ENCODE measurements at places on chromosomes 5 and 9. TPM values are rescaled to one million over a fixed set of nuclear protein-coding genes. Genes with fewer than 3 reads are reported as not detected.

- no peaks in the 10 kb centered on the region for H3K27me3 ChIP-seq
- H3K27ac ChIP-seq: no peak overlapping the region
- DNase-seq: no peak
- H3K4me3 ChIP-seq: no peak overlapping the region
- no peaks in the 10 kb centered on the region for H3K36me3 ChIP-seq
These were observed 58.6 kb upstream of the ZSWIM6 start for GRCh38 chr5:61273279-61273975.

LURAP1L gene
- 10.3 TPM for total RNA-seq

HNRNPA0 gene
- 34.3 TPM for total RNA-seq

DNA sequence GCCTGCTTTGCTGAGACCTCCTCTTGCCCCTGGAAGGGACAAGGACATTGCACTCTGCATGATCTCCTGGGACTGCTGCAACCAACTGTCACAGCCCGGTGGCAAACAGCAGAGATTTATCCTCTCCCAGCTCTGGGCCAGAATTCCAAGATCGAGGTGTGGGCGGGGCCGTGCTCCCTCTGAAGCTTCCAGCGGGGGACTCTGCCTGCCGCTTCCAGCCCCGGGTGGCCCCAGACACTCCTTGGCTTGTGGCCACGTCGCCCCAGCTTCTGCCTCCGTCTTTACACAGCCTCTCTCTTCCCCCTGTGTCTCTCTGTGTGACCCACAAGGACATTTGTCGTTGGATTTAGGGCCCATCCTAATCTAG is 67.1 kb downstream of the COL5A1 start:
- H3K36me3 ChIP-seq: no peaks in the 10 kb centered on the region
- H3K27ac ChIP-seq: no peak overlapping the region
- H3K4me3 ChIP-seq: no peak overlapping the region
- DNase-seq: no peak
- peaks cover 12% of the 10 kb centered on the region for H3K4me1 ChIP-seq

DNA sequence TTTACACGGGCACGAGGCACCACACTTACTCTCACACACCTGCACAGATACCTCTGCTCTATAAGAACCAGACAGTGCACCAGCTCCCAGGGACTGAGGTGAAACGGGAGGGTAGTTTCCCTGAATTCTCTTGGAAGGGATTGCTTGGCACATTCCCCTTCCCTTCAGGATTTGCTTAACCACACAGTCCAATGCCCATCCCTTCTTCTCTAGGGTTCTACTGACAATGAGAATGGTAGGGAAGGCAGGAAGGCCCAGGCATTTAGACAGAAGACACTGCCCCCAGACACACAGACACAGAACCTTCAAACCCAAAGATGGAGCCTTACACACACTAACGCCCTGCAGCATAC is 704 bp upstream of the LHX6 start:
- no peak for DNase-seq
- no peak overlapping the region for H3K27ac ChIP-seq
- H3K4me1 ChIP-seq: peaks cover 11% of the 10 kb centered on the region
- H3K27me3 ChIP-seq: peaks cover 72% of the 10 kb centered on the region
- H3K36me3 ChIP-seq: no peaks in the 10 kb centered on the region

EPB41L4B gene
- 24.1 TPM for total RNA-seq

DNA sequence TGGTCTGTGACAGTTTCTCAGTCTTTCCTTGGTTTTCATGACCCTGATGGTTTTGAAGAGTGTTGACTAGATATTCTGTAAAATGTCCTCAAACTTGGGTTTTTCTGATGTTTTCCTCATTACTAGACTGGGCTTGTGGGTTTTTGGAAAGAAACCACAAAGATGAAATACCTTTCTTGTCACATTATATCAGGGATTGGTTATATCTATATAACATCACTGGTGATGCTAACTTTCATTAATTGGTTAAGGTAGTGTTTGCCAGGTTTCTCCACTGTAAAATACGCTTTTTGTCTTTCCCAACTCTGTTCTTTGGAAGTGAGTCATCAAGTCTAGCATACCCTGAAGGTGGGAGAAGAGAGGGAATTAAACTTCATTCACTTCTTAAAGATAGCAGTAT is 3.3 kb upstream of the IL31RA start:
- no peaks in the 10 kb centered on the region for H3K4me1 ChIP-seq
- H3K27ac ChIP-seq: no peak overlapping the region
- H3K4me3 ChIP-seq: no peak overlapping the region
- H3K36me3 ChIP-seq: no peaks in the 10 kb centered on the region
- no peak for DNase-seq

- no peaks in the 10 kb centered on the region for H3K4me1 ChIP-seq
- DNase-seq: no peak
- H3K27ac ChIP-seq: no peak overlapping the region
These were observed 791.8 kb upstream of the C9orf72 start for GRCh38 chr9:28365020-28365640.

GRCh38 chr5:100517301-100517974 is 17.7 kb upstream of the FAM174A start:
- DNase-seq: no peak
- no peaks in the 10 kb centered on the region for H3K36me3 ChIP-seq
- no peak overlapping the region for H3K4me3 ChIP-seq
- H3K27ac ChIP-seq: no peak overlapping the region
- no peaks in the 10 kb centered on the region for H3K4me1 ChIP-seq
- H3K27me3 ChIP-seq: no peaks in the 10 kb centered on the region

DNA sequence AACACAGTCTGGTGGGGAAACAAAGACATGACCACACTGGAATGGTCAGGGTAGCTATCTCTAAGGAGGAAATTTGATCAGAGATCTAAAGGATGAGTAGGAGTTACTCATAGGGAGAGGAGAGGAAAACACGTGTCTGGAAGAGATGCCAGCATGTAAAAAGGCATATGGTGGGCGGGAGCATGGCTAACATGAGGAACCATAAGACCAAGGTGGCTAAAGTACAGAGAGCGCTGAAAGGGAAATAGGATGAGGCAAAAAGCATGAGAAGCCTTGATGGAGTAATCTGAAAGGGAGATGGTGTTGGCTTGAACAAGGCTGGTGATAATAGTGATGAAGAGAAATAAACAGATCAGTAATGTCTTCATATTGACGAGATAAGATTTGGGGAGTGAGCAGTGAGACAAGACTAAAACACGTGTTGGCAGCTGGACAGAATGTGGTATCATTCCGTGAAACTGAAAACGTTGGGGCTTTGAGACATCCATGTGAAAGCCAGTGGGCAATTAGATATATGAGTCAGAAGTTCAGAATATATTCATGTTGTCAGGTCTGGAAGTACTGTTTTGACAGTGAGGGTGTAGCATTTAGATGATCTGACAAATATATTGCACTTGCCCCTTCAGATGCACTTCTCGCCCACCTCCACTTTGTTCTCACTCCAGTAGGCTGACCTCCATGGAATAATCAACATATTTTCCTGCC is 209.1 kb upstream of the KCNN2 start:
- no peak overlapping the region for H3K4me3 ChIP-seq
- H3K27me3 ChIP-seq: no peaks in the 10 kb centered on the region
- H3K36me3 ChIP-seq: no peaks in the 10 kb centered on the region
- H3K27ac ChIP-seq: no peak overlapping the region
- no peaks in the 10 kb centered on the region for H3K4me1 ChIP-seq
- no peak for DNase-seq

C9orf153 gene
- total RNA-seq: not detected

DNA sequence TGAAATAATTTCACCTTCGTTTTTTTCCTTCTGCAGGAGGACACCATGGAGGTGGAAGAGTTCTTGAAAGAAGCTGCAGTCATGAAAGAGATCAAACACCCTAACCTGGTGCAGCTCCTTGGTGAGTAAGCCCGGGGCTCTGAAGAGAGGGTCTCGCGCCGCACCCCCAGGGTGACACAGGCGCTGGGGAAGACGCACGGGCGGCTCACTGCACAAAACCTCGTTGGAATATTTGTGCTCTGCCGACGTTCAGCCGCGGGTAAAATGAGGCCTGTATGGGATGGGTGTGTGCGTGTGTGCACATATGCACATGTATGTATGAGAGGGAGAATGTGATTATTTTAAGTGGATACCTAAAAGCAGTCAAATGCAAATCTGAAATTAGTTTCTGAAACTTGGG is 24.5 kb downstream of the QRFP start:
- no peaks in the 10 kb centered on the region for H3K27me3 ChIP-seq
- no peak overlapping the region for H3K27ac ChIP-seq
- DNase-seq: no peak
- no peak overlapping the region for H3K4me3 ChIP-seq
- H3K4me1 ChIP-seq: peaks cover 17% of the 10 kb centered on the region

- no peak overlapping the region for H3K27ac ChIP-seq
- H3K36me3 ChIP-seq: no peaks in the 10 kb centered on the region
- no peak for DNase-seq
- H3K27me3 ChIP-seq: no peaks in the 10 kb centered on the region
These were observed 46.1 kb upstream of the ANKH start for GRCh38 chr5:14917719-14918118.

PKD2L2 gene
- 0.52 TPM for total RNA-seq

PCDHB14 gene
- total RNA-seq: 5.5 TPM

LRRC26 gene
- total RNA-seq: not detected

DNA sequence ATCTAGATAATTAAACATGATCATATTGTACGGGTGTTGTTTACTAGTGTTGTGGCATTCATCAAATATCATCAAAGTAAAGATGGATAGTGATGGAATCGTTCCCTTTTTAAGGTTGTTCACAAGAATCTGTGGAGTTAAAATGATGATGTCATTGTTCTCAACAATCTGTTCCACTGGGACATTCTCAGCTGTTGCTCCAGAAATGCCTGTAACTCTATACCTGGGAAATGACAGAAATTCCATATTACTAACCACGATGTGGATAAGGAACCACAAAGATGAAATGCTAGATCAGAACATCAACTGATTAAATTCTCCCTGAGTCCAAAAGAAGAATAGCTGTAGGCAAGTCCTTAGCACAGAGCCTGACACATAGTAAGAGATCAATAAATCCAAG is 38.0 kb downstream of the RIGI start:
- H3K4me3 ChIP-seq: no peak overlapping the region
- no peak overlapping the region for H3K27ac ChIP-seq
- no peaks in the 10 kb centered on the region for H3K27me3 ChIP-seq
- no peaks in the 10 kb centered on the region for H3K4me1 ChIP-seq
- no peaks in the 10 kb centered on the region for H3K36me3 ChIP-seq

TSSK1B gene
- not detected for total RNA-seq

DNA sequence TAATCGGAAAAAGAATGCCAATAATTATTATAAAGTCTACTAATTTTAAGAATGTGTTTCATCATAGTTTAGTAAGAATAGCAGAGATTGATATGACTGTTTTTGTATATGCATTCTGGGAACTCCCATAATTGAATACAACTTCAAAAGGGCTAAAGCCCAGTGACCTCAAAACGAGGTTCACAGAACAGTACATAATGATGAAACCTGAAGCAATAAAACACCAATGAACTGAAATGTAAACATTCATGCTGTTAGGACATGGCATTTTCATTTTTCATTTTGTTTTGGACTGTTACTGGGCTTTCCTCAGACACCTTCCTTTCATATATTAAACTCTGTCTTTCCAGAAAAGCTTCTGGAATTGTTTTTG is 684 bp upstream of the JMY start:
- H3K4me3 ChIP-seq: peak overlapping the region; percentile 62
- H3K27ac ChIP-seq: peak overlapping the region; percentile 96
- DNase-seq: no peak
- H3K4me1 ChIP-seq: peaks cover 22% of the 10 kb centered on the region

DNA sequence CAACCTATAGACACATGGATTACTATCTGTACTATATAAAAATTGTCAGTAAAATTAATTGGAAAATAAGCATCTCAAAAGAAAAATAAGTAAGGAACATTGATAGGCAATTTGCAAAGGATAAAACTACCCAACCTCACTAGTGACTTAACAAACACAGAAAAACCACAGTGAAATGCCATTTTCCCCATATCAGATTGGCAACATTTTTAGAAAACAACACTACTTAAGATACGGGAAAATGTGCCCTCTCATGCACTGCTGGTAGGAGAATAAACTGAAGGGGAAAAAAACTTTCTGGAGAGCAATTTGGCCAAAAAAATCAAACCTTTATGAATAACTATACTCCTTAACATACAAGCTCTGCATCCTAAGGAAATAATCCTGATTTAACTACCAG is 254.0 kb downstream of the DEPDC1B start:
- H3K4me1 ChIP-seq: no peaks in the 10 kb centered on the region
- H3K36me3 ChIP-seq: no peaks in the 10 kb centered on the region
- H3K27me3 ChIP-seq: no peaks in the 10 kb centered on the region
- H3K4me3 ChIP-seq: no peak overlapping the region

GRCh38 chr5:334903-335739 is 13.6 kb downstream of the AHRR start:
- DNase-seq: no peak
- no peaks in the 10 kb centered on the region for H3K27me3 ChIP-seq
- H3K4me3 ChIP-seq: no peak overlapping the region
- no peaks in the 10 kb centered on the region for H3K36me3 ChIP-seq

DNA sequence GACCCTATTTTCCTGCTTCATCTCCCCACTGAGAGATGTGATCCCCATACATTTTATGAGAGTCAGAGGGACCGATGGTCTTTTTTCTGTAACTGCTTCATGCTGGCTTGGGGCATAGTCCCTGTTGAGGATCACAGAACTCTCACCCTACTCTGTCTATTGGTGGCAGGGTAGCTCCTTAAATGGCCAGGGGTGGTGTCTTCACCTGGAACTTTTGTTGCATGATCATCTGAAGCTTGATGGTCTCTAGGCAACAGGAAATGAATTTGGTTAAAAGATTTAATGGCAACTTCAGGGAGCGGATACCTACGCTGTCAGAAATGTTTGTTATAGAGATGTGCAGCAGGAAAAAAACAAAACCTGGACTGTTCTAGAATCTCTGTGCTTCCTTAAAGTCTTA is 87.0 kb upstream of the GLIS3 start:
- no peak for DNase-seq
- no peak overlapping the region for H3K27ac ChIP-seq

DNA sequence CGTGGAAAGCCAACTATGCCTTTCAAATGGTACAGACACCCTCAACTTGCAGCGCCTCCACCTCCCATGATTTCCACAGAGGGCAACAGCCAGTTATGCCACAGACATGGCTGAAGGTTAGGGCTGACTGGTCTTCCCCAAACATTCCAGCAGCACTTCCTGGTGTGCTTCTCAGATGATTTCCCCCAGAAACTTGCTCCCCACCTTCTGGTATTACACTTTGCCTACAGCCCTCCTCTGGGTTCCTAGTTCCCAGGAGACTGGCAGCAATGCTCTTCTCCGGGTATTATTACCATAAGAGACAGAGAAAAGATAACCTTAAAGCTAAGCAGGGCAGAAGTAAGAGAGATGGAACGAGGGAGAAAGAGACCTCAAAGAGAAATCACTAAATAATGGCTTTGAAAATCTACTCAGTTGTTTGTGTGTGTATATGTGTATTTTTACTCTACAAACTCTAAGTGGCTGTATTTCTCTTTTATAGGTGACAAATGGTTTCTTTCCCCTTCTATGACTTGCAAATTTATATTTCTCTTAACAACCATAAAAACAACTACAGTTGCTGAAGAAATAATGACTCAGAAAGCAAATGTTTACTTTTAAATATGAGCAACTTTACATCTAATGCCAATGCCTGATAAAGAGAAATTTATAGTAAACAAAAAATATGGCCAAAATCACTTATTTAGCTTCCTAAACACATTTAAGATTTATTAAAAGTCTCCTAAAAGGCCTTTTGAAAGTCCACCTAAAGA is 133.8 kb downstream of the PDE4D start:
- H3K4me1 ChIP-seq: no peaks in the 10 kb centered on the region
- H3K4me3 ChIP-seq: no peak overlapping the region
- DNase-seq: no peak
- no peaks in the 10 kb centered on the region for H3K36me3 ChIP-seq
- no peak overlapping the region for H3K27ac ChIP-seq

All from adrenal gland (tissue), 19 donors.